ENCODE measurements at places on chromosomes 2 and 18. TPM values are rescaled to one million over a fixed set of nuclear protein-coding genes. Genes with fewer than 3 reads are reported as not detected.
A peak's percentile ranks its signal among the peaks of the same experiment; 100 is the strongest.

- no peak for DNase-seq
- no peak overlapping the region for H3K27ac ChIP-seq
- H3K27me3 ChIP-seq = peaks cover 8% of the 10 kb centered on the region
- no peak overlapping the region for H3K4me3 ChIP-seq
- H3K36me3 ChIP-seq = no peaks in the 10 kb centered on the region
Observed at GRCh38 chr2:170247882-170248393, 70.0 kb downstream of the MYO3B start.

DNA sequence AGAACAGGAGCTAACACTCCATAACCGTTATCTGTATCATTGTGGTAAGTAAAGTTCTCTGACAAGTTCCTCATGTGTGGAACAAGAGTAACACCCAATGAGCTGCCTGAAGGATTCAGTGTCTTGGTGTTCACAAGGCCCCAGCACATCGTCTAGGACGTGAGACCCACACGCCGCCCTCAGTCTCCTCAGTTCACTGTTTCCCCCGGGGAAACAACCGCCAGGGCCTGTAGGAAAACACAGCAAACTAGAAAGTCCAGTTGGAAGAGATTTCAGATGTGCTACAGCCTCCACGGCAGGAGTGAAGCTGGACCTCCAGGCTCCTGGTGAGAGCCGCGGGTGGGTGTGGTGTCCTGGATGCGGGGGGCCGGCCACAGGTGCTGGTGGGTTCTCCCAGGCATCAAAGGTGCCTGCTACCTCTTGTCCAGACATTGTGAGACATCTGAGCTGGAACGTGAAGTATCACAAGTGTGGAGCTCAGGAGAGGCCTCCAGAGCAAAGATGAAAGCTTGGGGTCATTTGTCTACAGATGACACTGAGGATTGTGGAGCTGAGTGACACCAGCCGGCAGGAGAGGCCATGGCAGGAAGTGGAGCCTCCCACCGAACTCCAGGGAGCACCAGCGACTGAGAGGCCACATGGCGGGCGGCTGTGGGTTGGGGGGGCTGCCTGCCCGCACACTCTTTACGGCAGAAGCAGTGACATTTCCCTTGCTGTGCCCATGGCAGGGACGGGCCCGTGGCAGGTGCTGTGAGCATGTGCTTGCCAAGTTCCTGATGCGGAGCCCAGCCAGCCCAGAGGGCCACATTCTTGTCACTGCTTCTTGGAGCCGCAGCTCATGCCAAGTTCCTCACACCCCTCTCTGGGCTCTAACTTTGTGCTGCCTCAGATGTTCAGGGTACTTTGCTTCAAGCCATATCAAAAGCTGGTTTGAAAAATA is 131.2 kb downstream of the TMEM18 start:
- no peak overlapping the region for H3K4me3 ChIP-seq
- no peaks in the 10 kb centered on the region for H3K27me3 ChIP-seq
- H3K4me1 ChIP-seq = no peaks in the 10 kb centered on the region
- no peak for DNase-seq
- H3K36me3 ChIP-seq = no peaks in the 10 kb centered on the region

GRCh38 chr18:45783097-45784075 is 42.1 kb upstream of the SIGLEC15 start:
- peak; percentile 78 for DNase-seq
- no peak overlapping the region for H3K4me3 ChIP-seq
- H3K27ac ChIP-seq = peak overlapping the region; percentile 92
- no peaks in the 10 kb centered on the region for H3K36me3 ChIP-seq
- H3K27me3 ChIP-seq = no peaks in the 10 kb centered on the region

DNA sequence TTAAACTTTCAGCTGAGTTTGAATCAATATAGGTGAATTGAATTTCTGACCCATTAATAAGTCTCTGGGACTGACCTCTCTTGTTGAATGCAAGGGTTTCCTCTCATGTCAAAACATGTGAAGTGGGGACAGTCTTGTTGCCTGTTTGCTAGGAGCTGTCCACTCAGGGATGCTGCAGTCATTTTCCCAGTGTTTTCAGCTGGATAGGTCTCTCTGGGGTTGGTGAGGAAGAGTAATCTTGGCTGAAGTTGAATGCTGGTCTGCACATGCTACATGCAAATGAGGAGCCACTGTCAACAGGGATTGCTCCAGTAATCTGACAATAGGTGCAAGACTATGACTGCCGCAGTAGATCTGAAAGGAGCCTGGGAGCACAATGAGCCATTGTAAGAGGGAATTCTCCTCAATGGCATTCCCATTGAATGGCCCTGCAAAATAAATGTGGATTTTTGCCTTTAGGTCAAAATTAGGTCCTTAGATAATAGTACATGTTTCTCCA is 34.1 kb upstream of the IL1RL1 start:
- no peak for DNase-seq
- no peaks in the 10 kb centered on the region for H3K4me1 ChIP-seq
- H3K27me3 ChIP-seq = no peaks in the 10 kb centered on the region
- no peak overlapping the region for H3K4me3 ChIP-seq
- H3K27ac ChIP-seq = no peak overlapping the region
- H3K36me3 ChIP-seq = no peaks in the 10 kb centered on the region

DNA sequence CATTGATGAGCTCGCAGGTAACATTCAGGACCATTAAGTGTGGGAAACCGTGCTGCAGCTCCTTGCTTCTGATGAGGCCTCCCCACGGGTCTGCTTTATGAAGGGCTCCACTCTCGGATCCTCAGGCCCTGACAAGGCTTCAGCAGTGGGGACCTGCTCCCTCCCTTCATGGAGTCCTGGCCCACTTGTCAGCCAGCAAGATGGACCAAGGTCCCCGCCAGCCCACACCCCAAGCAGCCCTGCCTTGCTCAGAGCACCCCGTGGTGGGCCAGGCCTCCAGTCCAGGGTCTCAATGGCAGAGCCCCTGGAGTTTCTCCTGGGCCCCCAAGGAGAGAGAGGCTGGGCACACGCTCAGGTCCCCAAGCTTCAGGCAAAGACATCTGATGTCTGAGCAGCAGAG is 41.5 kb downstream of the CROCC2 start:
- no peak for DNase-seq
- H3K4me3 ChIP-seq = no peak overlapping the region
- H3K27me3 ChIP-seq = peaks cover 6% of the 10 kb centered on the region
- H3K36me3 ChIP-seq = no peaks in the 10 kb centered on the region
- H3K4me1 ChIP-seq = no peaks in the 10 kb centered on the region
- H3K27ac ChIP-seq = no peak overlapping the region

DNA sequence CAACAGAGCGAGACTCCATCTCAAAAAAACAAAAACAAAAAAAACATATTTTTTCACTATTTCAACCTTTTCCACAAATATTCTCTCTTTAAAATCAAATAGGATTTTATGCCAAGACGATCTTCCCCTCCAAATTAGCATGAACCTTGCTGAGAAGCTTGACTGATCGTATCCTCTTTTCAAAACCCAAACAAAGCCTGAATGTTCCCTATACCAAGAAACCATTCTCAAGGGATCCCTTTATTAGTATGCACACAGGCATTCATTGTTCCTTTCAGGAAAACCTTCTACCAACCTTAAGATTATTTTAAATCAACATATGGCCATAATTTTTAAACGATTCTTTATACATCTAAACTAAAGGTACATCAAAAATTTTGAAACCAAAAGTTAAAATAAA is 6.3 kb downstream of the SPIRE1 start:
- peaks cover 4% of the 10 kb centered on the region for H3K4me1 ChIP-seq
- no peak overlapping the region for H3K4me3 ChIP-seq
- no peak overlapping the region for H3K27ac ChIP-seq

DNA sequence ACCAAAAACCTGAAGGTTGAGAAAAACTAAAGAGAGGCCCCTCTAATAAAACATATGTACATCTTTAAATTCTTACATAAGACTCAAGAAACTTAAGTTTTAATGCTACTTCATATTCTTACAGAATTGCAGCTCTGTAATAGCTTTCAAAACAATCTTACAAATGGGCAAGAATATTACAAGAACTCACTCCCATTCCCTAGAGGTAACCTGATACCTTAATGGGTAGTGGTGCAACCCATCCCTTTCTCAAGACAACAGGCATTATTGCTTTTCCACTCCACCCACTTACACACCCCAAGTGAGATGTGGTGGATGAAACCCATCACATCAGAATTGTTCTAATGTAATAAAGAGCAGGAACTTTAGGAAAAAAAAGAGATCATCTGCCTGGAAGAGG is 103.7 kb downstream of the RBMS1 start:
- no peak overlapping the region for H3K27ac ChIP-seq
- no peaks in the 10 kb centered on the region for H3K27me3 ChIP-seq
- DNase-seq = peak; percentile 64
- H3K4me3 ChIP-seq = no peak overlapping the region
- H3K4me1 ChIP-seq = peaks cover 43% of the 10 kb centered on the region

DNA sequence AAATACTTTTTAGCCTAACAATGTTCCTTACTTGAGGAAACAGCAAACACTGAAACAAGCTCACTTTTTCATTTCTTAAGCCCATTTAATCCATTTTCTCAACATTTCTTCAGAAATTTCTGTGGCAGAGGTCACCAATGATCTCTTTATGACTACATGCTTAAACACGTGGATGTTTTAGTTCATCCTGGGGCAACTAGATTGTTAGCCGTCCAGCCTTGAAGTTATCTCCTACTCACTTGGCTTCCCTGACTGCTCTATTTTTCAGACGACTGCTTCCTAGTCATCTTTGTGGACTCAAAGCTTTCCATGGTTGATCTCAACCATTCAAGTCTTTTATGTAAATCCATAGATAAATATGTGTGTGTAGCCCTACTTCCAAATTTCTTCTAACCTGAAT is 24.1 kb downstream of the CD302 start:
- H3K4me1 ChIP-seq = peaks cover 3% of the 10 kb centered on the region
- no peaks in the 10 kb centered on the region for H3K27me3 ChIP-seq
- peak; percentile 22 for DNase-seq
- H3K36me3 ChIP-seq = peaks cover 7% of the 10 kb centered on the region
- no peak overlapping the region for H3K27ac ChIP-seq
- no peak overlapping the region for H3K4me3 ChIP-seq

The DNAH6 gene
- under 0.01 TPM for total RNA-seq

The MOGAT1 gene
- not detected for total RNA-seq
